ENCODE measurements at places on chromosomes 7 and 10. TPM values are rescaled to one million over a fixed set of nuclear protein-coding genes. Genes with fewer than 3 reads are reported as not detected.

CYP3A5 gene
- total RNA-seq = 1.5 TPM

LIPK gene
- not detected for total RNA-seq

CC2D2B gene
- total RNA-seq = 0.20 TPM

WDFY4 gene
- total RNA-seq = 0.22 TPM

TMED4 gene
- total RNA-seq = 67.3 TPM

SLC18A3 gene
- total RNA-seq = not detected

CUZD1 gene
- total RNA-seq = 1.7 TPM

PTF1A gene
- total RNA-seq = not detected

GRCh38 chr10:33758299-33758698 lies 423.8 kb upstream of the NRP1 start:
- DNase-seq = no peak

GRCh38 chr7:141456298-141456697 lies 94.9 kb upstream of the AGK start:
- no peak for DNase-seq

DNA sequence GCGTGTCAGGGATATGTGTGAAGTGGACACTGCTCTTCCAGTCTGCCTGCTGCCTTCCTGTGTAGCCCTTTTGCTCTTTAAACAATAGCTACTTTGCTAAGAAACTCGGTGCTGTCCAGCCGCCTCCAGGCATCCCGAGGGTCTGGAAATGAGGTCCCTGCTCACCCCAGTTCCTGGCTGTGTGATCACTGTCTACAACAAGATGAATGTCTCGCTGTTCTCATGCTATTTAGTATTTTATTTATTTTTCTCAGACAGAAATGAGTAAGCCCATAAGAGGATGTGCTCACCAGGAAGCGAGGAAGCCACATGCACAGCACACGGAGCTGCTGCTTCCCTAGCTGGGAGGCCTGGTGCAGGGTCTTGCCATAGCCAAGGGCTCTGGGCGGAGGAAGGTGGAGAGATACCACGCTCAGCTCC lies 167.0 kb upstream of the PITRM1 start:
- DNase-seq = no peak

DNA sequence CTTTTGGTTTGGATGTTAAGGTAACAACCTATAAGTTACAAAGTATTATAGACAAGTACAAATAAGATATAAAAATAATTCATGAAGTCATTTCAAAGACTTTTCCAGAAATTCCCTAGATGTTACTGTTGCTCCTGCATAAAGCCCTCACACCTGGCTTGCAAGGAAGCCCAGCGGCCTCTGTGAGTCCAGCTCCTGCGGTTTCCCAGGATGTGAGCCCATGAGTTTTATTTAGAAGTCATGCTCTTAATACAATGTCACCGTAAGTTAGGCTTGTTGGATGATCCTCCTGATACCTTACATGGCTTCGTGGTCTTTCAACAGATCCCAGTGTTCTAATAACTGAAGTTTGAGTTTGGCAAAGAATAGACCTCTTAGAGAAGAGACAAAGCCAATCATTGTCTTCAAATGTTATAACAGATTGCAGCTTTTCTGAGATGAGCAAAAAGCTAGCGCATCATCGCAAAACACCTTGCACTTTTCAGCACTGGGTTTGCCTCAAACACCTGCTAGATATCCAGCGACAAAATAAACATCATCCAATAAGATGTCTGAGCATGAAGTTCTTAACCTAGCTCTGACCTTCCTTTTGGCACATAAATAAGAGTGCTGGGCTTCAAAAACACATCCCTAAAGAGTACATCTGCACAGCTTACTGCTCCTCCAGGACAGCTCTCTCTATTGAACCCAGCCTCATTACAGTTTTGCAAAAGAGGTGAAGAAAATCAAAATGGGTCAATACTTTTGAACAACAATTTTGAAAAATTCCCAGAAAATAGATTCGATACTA lies 3.6 kb downstream of the FAM171A1 start:
- DNase-seq = no peak

GRCh38 chr7:121547544-121548092 lies 151.5 kb upstream of the FAM3C start:
- peak; percentile 63 for DNase-seq

- no peak for DNase-seq
Observed at GRCh38 chr10:110073896-110074295, 66.1 kb downstream of the ADD3 start.

GRCh38 chr7:38187794-38188440 lies 9.9 kb downstream of the STARD3NL start:
- DNase-seq = no peak

DNA sequence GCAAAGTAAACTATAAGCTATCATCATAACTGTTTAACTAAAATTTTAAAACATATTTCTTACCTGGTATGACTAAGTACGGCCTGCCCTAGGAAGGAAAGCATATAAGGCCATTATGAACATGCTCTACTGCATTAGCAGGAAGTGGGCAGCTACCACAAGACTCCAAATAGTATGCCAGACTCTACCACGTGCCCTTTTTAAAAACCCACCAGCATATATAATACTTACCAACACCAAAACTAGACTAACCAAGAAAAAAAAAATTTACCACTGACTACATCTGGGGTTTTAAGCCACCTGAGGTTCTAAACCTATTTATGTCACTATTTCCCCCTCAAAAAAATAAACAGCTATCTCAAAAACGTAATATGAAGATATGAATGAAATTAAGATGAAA lies 30.1 kb downstream of the NUDCD3 start:
- no peak for DNase-seq

- DNase-seq = no peak
Observed at GRCh38 chr10:65394502-65395297, 1531.1 kb upstream of the LRRTM3 start.

DNA sequence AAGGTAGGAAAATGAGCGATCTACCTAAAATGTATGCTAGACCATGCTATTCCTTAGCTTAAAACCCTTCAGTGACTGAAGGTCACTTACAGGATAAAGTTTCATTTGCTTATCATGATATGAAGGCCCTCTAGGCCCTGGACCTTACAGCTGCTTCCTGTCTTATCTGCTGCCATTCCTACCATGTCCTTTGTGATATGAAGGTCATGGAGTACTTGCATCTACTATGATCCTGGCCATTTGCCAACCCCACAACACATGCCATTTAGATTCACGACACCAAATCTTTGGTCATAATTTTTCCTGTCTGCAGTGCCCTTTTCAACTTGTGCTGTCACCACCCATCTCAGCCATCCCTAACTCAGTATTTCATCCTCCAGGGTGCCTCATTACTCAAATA lies 181.8 kb upstream of the MDFIC start:
- DNase-seq = no peak

GRCh38 chr10:101670635-101671034 lies 24.3 kb downstream of the FBXW4 start:
- DNase-seq = no peak
